Left renal pelvis (tissue), 4 donors: ENCODE measurements at places on chromosomes 2 and 18. TPM values are rescaled to one million over a fixed set of nuclear protein-coding genes. Genes with fewer than 3 reads are reported as not detected.

- no peak for DNase-seq
Observed at GRCh38 chr2:22795287-22795866, 589.6 kb upstream of the KLHL29 start.

DNA sequence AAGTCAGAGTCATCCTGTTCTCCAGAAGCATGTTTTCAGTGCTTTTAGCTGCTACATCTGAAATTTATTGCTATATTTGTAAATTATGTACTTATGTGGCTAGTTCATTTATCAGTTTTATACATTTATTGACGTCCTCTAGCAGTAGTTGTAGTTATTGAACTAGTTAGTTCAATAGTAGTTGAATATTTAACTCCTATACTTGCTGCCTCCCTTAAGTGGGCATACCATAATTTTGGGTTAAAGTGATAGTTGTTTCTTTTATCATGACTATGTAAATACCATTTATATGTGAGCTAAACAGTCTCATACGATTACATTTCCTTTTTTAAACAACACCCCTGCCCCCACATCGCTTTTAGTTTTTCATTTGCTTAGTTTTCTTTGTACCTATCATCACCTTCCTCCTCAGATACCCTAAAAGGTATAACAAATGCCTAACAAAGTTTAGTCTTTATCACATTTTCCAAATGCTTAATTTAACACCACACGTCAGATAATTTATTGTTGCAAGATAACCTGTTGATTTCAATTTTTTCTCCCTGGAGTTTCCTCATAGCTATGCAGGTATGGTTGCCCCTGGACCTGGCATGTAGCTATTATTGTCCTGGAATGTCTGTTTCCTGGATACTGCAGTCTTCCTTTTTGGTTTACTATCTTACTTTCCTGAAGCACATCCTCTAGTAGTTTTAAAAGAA lies 8.8 kb downstream of the MAP4K4 start:
- no peak for DNase-seq

DNA sequence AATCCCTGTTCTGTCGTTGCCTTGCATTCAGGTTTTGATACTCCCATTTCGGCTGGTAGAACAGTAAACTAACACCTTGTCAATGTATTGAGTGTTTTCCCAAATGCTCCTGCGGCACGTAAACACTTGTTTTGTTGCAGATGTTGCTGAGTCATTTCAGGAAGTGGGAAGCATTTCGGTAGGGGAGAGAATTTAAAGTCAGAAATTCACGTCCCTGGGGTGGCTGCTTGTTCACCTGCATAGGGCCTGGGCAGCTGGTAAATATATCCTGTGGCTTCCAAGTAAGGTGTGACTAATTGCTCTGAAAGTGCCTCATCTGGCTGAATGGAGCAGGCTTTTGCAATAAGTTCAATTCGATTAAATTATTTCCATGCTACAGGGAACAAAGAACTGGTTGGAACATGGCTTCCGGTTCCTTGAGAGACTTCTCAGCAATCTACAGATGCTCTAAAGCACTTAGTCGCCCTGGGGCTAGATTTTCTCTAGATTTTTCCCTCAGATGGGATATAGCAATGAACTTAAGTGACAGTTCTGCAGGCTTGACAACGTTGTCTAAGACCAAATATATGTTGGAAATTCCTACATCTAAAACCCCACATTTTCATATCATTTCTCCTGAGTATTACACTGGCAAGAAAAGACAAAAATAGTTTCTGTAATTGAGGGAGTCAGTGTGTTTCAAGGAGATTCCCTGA lies 5.2 kb downstream of the GALR1 start:
- no peak for DNase-seq

- DNase-seq, result no peak
Observed at GRCh38 chr2:70123051-70123828, 36.0 kb downstream of the PCBP1 start.

- DNase-seq, result no peak
Observed at GRCh38 chr2:65053199-65053598, 3.0 kb upstream of the CEP68 start.

Gene SLC14A1
- polyA plus RNA-seq, result 4.5 TPM

Gene HOXD3
- polyA plus RNA-seq, result 26.0 TPM

- DNase-seq, result no peak
Observed at GRCh38 chr2:12304564-12305171, 412.1 kb upstream of the TRIB2 start.

Gene MYL1
- polyA plus RNA-seq, result not detected

DNA sequence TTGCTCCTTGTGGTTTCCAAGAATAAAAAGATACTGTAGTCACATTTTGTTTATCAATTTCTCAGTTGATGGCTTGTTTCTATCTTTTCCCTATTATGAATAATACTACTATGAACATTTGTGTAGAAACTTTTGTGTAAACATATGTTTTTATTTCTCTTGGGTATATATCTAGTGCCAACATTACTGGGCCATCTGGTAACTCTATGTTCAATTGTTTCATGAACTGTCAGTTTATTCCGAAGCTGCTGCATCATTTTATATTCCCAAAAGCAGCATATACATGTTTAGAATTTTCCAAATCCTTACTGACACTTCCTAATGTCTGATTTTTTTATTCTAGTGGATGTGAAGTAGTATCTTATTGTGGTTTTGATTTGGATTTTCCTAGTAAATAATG lies 737.6 kb upstream of the TMEFF2 start:
- no peak for DNase-seq

Gene POU3F3
- 1.1 TPM for polyA plus RNA-seq

Gene MARCHF4
- polyA plus RNA-seq, result 0.08 TPM

Gene ABCB11
- polyA plus RNA-seq, result not detected

DNA sequence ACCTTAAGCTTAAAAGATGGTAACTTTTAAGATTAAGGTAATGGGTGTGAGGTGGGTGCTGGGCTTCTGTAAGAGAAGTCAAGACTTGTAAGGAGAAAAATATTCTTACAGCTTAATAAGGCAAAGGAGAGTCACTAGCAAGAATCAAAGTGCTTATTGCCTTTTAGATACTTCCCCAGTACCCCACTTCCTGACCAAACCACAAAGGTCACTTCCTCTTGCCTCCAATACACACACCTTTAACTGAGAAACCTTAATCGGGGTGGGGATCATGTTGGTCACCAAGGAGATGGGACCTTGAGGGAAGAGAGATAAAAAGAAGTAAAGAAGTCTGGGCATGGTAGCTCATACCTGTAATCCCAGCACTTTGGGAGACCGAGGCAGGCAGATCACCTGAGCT lies 10.6 kb upstream of the ATG16L1 start:
- DNase-seq, result no peak

DNA sequence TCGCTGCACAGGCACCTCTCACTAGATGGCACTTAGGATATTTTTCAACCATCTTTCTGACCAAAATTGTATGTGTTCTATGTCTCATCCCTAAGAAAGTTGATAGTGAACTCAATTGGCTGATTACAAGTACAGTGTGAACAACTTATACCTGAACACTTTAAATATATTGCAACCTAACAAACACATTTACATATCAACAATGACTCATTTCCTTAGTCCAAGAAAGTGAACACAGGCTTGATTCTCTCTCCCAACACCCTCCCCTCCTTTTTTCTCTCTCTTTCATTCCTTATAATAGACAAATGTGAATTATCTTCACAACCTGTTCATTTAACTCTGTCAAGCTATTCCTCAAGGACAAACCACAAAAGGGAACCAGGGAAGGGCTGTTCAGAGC lies 192.0 kb downstream of the SLC8A1 start:
- no peak for DNase-seq

Gene QPCT
- polyA plus RNA-seq, result 11.7 TPM

- DNase-seq, result no peak
Observed at GRCh38 chr2:1498176-1498575, 84.9 kb downstream of the TPO start.

DNA sequence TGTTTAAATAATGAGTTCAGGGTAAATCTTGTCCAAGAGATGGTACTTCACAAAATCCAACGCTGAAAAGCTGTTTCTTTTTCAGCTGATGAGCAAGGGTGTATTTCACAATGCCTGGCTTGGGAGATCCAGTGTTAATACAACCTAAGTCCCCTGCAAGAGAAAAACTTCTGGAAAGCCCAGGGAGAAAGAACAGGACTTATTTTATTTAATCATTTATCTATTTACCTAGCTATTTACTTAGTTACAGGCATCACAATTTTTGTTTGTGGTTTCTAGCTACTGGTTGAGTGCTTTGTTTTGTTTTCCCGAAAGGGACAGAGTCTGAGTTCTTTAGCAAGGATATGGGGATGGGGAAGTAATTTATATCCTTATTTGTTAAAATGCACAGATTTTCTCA lies 598.2 kb upstream of the SYT4 start:
- no peak for DNase-seq

- DNase-seq, result no peak
Observed at GRCh38 chr2:235864302-235864701, 303.9 kb downstream of the GBX2 start.

DNA sequence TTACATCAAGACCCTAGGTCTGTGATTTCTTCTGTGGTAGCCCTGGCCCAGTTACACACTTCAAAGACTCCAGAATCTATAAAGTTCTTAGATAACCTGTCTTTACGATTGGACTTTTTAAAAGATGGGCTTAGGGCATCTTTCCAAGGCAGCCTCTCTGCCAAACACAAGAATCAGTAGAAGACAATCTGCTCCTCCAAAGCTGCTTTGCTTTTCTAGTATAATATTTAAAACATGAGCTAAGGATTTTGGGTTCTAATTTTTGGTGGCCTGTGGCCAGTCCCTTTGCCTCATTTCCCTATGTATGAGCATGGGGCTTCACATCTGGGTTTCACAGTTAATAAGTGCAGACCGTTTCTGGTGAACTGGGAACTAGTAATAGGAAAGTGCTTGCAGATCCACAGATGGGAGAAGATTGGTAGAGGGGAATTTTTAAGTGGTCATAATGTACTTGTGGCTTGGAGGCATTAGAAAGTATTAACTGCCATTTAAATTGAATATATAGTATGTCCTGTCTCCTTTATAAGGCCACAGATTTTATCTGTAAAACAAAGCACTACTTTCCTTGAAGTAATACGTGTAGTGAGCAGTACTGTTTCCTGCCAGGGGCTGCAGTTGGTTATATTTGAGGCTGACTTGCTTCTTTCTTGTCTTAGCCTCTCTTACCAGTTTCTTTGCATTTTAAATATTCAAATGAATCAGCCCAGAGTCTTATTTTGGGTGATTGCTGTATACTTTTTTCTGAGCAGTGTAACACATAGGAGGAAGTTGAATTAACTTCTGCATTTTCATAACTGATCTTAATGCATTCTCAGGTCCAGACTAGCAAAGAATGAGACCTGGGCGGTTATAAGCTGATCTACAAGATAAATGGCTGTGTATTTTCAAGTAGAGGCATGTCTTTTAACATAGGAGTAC lies 1.5 kb downstream of the ARPC2 start:
- no peak for DNase-seq

DNA sequence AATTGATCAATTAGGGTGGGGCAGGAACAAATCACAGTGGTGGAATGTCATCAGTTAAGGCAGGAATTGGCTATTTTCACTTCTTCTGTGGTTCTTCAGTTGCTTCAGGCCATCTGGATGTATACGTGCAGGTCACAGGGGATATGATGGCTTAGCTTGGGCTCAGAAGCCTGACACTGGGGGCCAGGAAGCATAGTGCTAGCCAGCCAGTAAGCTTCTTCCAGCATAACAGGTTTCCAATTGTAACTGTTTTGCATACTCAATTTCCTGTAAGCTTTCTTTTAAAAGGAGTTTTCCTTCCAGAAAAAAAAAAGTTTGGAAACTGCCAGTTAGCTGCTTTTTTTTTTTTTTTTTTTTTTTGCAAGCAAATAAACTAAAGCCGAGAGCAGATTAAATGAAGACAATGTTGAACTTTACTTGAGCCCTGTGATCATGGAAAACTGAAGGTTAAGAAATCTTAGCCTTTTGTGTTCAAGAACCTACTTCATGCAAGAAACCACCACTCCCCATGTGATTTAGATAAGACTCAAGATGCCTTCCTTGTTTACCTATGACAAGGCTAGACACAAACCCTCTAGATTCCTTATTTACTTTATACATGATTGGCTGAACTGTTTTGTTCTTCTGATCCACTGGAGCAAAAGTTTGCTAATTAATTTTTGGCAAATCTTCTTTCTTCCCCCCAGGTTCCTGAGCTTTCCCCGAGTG lies 126.9 kb upstream of the LINC00305 start:
- no peak for DNase-seq

DNA sequence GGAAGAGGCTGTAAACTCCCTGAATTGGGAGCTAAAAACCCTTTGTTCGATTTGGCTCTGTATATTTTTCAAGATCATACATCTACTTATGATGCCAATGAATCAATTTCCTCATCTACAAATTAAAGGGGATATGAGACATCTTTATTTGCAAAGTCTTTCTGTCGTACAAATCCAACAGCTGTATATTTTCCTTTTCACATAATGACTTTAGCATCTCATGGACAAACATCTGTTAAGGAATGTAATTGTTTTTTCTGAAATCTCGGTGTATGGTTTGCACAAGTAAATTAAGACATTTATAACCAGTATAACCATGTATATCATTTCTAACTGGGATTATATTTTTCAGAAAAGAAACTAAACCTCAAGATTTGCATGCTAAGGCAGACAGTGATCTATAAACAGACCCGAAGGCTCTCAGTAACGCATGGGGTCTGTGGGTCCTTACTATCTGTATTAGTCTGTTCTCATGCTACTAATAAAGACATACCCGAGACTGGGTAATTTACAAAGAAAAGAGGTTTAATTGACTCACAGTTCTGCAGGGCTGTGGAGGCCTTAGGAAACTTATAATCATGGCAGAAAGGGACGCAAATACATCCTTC lies 130.8 kb downstream of the SLC8A1 start:
- DNase-seq, result no peak

- no peak for DNase-seq
Observed at GRCh38 chr2:226906163-226906693, 70.4 kb downstream of the RHBDD1 start.

DNA sequence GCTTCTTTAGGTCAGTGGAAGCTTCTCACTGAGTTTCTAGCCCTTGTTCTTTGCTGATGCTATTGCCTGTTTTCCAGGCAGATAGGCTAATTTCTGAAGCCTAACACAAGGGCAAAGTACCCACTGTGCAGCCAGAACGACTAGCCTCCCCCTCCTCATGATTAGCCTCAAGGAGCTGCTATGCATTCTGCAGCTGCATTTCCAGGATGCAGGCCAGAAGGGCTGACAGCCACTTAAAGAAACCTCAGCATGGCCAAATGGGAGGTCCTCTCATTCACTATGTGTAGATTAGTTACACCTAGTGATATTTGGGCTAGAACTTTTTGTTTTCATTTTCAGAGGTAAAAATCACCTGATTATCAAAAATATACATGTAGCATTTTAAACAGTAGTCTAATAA lies 216.0 kb downstream of the RAD51AP2 start:
- DNase-seq, result no peak

- no peak for DNase-seq
Observed at GRCh38 chr2:56127463-56128152, 56.2 kb upstream of the CCDC85A start.

Gene POTEC
- not detected for polyA plus RNA-seq

- DNase-seq, result no peak
Observed at GRCh38 chr2:178933493-178933892, 116.4 kb downstream of the CCDC141 start.

DNA sequence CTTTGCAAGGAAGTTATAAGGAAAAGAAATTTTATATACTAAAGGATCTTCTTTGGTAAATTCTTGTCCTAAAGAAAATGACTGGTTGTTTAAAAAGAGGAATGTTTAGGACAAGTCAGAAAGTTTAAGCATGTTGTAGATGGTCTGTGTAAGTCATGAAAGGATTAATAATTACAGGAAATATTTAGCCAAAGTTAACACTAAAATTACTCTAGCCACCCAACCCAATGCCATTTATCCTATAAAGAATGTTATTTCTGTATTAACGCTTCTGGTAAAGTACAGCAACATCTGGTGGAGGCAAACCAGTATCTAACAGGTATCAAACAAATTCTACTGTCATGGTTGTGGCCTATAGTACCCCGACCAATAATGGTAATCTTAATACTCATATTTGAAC lies 546.9 kb upstream of the PKDCC start:
- DNase-seq, result no peak
